A375 (cell line): ENCODE measurements at places on chromosomes 7 and 10. TPM values are rescaled to one million over a fixed set of nuclear protein-coding genes. Genes with fewer than 3 reads are reported as not detected.

Gene DNAJC30
- total RNA-seq, result 3.1 and 3.6 TPM in 2 replicates

Gene FBXL13
- total RNA-seq, result 0.64 and 0.93 TPM in 2 replicates

Gene COBL
- total RNA-seq, result 4.1 and 5.0 TPM in 2 replicates

Gene SYT15
- total RNA-seq, result 0.08 and 0.24 TPM in 2 replicates

Gene CALN1
- 0.08 TPM in 1 of 2 replicates, not detected in the other for total RNA-seq

Gene SPDYE5
- total RNA-seq, result 0.11 TPM in 1 of 2 replicates, not detected in the other

Gene UCN3
- not detected in 2 replicates for total RNA-seq

Gene FAM13C
- 0.16 and 0.49 TPM in 2 replicates for total RNA-seq

Gene FAM20C
- 87.9 and 98.0 TPM in 2 replicates for total RNA-seq

Gene TRIM56
- total RNA-seq, result 11.0 and 13.3 TPM in 2 replicates

Gene NUTM2B
- total RNA-seq, result 0.42 and 0.91 TPM in 2 replicates

Gene NEBL
- total RNA-seq, result 2.2 and 7.8 TPM in 2 replicates

Gene BAG3
- 34.1 and 40.2 TPM in 2 replicates for total RNA-seq

Gene HYAL4
- 0.05 and 0.23 TPM in 2 replicates for total RNA-seq

Gene CRPPA
- 0.64 and 1.5 TPM in 2 replicates for total RNA-seq

Gene IRF5
- 1.4 and 2.6 TPM in 2 replicates for total RNA-seq

Gene NRF1
- 10.2 and 14.3 TPM in 2 replicates for total RNA-seq

Gene ABCC2
- total RNA-seq, result 13.4 and 16.9 TPM in 2 replicates

Gene UBE2D4
- total RNA-seq, result 8.2 and 10.5 TPM in 2 replicates

Gene LLCFC1
- total RNA-seq, result not detected in 2 replicates
